ENCODE measurements at places on chromosomes 7 and 10. TPM values are rescaled to one million over a fixed set of nuclear protein-coding genes. Genes with fewer than 3 reads are reported as not detected.

ZNF488 gene
- 0.41 TPM for total RNA-seq

NRCAM gene
- 2.0 TPM for total RNA-seq

OR6B1 gene
- not detected for total RNA-seq

MACROH2A2 gene
- total RNA-seq, result 6.5 TPM

LRIT1 gene
- total RNA-seq, result not detected

GPRIN2 gene
- 56.2 TPM for total RNA-seq

CNPY4 gene
- 9.8 TPM for total RNA-seq

ASB10 gene
- total RNA-seq, result not detected

HOXA1 gene
- total RNA-seq, result 0.75 TPM

ADK gene
- 53.0 TPM for total RNA-seq

MGMT gene
- total RNA-seq, result 19.4 TPM

MBL2 gene
- not detected for total RNA-seq

ZNF716 gene
- not detected for total RNA-seq

DGKI gene
- 0.67 TPM for total RNA-seq

WEE2 gene
- total RNA-seq, result not detected

VAX1 gene
- total RNA-seq, result not detected

CNTNAP2 gene
- 0.41 TPM for total RNA-seq

KIAA1217 gene
- total RNA-seq, result 23.5 TPM

TAX1BP1 gene
- 109 TPM for total RNA-seq

CCSER2 gene
- total RNA-seq, result 74.4 TPM

ZNF680 gene
- total RNA-seq, result 17.3 TPM

OPN4 gene
- total RNA-seq, result not detected

IQCE gene
- total RNA-seq, result 22.2 TPM

CCNY gene
- total RNA-seq, result 85.4 TPM

CYP3A4 gene
- not detected for total RNA-seq

MACC1 gene
- 22.1 TPM for total RNA-seq
